Right renal cortex interstitium (tissue), 3 donors: ENCODE measurements at places on chromosomes 11 and 22.

GRCh38 chr11:130886704-130887103, 29.6 kb downstream of the SNX19 start:
- DNase-seq: no peak

GRCh38 chr11:74896311-74896710, 52.6 kb downstream of the XRRA1 start:
- no peak for DNase-seq

- DNase-seq: no peak
These were observed 53.9 kb upstream of the PHOX2A start for GRCh38 chr11:72297828-72298227.

DNA sequence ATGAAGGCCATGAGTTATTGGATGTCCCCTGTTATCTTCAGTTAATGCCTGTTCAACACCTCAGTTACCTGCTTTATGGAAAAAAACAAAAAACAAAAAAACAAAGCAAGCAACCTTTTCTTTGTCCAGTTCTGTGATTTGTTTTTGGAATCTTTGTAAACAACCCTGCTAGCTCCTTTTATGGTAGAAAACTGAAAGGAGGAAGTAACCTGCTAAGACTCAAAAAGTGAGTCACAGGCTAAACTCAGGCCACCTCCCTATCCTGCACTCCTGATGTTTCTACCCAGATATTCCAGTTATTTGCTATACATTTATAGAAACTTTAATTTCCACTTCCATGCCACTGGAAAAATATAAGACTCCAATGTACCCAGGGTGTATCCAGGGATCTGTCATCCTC, 20.6 kb upstream of the TLCD5 start:
- DNase-seq: no peak

- DNase-seq: no peak
These were observed 689 bp downstream of the VSIG2 start for GRCh38 chr11:124751391-124751740.

GRCh38 chr11:72321381-72321996, 77.5 kb upstream of the PHOX2A start:
- DNase-seq: no peak

- no peak for DNase-seq
These were observed 68.8 kb upstream of the SCUBE2 start for GRCh38 chr11:9160166-9160565.

GRCh38 chr11:34327804-34328631, 29.8 kb downstream of the ABTB2 start:
- no peak for DNase-seq

GRCh38 chr11:43954241-43954640, 11.8 kb downstream of the C11orf96 start:
- DNase-seq: no peak

GRCh38 chr11:46321757-46322156, 25.5 kb upstream of the DGKZ start:
- DNase-seq: no peak

DNA sequence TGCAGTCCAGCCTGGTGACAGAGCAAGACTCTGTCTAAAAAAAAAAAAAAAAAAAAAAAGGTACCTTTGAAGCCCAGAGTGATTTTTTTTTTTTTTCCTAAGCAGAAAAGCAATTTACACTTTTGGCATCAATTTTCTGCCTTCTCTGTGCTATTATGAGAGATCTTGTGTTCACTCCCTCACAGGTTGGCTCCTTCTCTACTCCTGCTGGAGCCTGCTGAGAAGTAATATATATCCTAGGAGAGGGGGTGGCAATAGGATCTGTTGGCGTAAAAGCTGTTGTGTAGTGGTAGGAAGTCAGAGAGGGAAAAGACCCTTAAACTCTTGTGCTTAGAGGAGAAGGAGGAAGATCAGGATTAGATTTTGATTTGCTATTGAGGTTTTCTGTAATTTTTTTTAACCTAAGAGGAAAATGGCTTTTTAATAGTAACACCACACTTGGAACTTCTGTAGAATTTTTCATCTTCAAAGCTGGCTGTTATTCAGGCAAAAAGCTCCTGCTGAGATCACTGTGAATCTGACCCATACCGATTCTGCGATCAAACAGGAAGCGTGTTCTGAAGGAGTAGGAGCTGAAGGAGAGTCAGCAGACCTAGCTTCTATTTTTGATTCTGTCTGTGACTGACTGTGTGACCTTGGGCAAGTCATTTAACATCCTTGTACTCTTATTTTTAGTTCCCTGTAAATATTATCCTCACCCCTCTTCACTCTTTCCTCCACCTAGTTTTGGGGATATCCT, 77.7 kb downstream of the TRIM44 start:
- no peak for DNase-seq

DNA sequence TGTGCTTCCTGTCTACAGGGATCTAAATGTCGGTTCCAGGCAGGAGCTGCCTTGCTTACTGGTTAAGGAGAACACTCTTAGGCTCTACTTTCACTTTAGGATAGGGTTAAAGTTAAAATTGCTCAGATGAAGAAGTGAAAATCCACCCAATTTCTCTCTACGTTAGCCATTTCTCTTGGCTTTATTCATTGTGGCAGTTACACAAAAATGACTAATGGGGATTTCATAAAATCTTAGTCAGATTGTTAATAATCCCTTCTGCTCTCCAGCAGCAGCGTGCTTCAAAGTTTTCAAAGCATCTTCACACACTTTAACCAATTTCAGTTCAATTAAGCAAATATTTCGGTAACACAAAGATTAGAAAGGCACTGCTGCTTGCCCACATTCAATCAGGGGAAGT, 58.4 kb upstream of the RCN1 start:
- no peak for DNase-seq

DNA sequence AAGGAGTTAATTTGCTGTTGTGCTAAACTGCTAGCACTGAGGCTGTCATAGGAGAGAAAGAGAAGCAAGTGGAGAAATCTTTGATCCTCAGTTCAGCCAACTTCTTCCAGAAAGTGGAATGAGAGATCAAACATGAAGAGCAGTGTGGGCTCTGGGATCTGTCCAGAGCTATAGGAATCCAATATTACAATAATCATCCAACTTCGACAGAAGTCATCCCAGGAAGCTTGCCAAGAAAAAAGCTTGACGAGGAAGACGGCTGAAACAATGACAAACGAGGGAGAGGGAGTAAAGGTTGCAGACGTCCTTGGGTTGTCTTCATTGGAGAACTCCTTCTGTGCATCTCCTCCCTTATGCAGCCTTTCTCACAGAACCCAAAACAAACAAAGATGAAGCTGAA, 496.2 kb downstream of the INSC start:
- DNase-seq: no peak

DNA sequence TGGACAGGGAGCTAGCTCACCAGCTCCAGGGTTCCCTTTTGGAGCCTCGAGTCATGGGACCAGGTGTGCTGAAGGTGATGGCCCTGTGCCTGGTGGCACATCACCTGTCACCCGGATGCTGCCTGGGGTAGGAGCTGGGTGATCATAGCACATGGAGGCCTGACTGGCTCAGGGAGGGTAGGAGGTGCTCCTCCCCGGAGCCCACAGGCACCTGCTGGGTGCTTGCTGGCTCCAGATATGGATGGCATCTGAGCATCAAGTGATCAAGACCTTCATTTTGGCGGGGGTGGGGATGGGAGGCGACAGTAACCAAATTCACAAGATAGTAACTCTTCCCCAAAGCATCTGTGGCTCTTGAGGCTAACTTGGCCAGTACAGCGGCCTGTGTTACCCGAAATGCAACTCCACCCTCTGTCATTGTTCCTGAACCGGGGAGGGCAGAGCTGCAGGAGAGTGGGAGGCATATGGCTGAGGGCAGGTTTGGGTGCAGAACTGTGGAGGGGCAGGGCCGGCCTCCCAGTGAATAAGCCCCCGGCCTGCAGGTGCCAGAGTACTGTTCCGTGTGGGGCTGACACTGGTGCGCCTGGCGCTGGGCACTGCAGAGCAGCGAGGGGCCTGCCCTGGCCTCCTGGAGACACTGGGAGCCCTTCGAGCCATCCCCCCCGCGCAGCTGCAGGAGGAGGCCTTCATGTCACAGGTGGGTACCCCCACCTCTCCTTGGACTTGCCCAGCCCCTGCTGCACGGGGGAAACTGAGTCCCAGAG, 4.7 kb downstream of the TBC1D10C start:
- DNase-seq: no peak

GRCh38 chr22:27084130-27084529, 426.7 kb downstream of the MIAT start:
- no peak for DNase-seq

- no peak for DNase-seq
These were observed 136.8 kb downstream of the KIF18A start for GRCh38 chr11:27971171-27971570.

- no peak for DNase-seq
These were observed 21.4 kb downstream of the CD44 start for GRCh38 chr11:35160246-35160824.

DNA sequence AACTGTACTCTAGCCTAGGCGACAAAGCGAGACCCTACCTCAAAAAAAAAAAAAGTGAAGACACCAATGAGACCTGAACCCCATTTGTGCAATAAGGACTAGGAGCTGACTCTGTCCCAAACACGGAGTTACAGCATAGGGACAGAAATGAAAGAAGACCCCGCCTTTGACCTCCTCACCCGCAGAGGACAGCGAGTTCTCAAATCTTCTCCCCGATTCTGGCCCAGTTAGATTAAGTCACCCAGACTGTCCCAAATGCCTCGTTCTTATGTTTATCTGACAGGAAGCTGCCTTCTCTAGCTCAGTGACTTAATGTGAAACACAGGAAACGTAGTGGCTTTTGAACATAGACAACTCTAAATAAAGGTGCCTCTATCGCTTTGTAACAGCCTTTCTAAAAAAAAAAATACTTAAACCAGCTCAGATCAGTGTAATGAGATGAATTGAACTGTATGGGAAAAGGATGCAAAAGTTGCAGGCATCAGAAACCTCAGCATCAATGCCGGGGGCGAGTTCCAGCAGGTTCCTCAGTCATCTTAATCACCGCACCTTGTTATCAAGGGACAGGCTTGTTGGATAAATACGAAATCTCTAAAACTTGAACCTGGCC, 10.6 kb downstream of the MYH9 start:
- DNase-seq: no peak

GRCh38 chr11:18608376-18608775, 8.8 kb downstream of the MISFA start:
- no peak for DNase-seq

DNA sequence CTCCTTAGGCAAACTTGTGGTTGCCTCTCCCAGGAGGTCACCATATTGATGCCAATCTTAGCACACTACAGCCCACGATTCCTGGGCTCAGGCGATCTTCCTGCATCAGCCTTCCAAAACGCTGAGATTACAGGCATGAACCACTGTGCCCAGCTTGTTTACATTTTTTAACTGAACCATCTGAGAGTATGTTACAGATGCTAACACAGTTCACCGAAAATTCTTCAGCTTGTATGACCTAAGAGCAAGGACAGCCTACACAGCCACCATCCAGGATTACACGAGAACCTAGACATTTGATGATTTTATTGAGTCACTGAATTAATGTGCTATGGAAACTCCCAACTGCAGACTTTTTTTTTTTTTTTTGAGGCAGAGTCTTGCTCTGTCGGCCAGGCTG, 5.8 kb upstream of the LGALS1 start:
- DNase-seq: no peak

GRCh38 chr22:50010676-50011446, 1.7 kb downstream of the IL17REL start:
- DNase-seq: no peak

GRCh38 chr11:20034941-20035340, 125.3 kb downstream of the DBX1 start:
- DNase-seq: no peak

DNA sequence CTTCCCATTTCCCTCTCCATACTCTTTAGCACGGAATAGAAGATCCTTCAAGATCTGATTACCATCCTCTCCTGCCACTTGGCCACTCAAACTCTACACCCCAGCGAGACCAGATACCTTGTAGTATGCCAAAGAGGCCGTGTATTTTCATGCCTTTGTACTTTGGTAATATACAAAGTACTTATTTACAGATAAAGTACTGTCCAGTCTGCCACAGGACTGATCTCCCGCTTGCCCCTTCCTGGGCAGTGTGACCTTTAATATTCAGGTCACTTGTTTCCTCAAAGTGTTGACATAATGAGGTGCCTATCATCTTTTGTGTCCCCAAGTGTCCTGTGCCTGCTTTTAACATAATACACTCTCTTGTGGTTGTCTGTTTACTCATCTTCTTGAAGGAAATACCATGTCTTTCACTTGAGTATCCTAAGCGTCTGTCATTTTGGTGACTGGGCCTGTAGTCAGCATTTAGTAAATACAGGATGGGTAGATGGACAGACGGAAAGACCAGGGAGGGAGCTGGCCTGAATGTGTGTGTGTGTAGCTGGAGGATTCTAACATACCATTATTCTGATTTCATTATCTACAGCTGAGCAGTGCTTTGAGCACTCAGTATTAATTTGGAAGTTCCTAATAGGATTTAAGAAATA, 137.4 kb downstream of the NAV2 start:
- no peak for DNase-seq

DNA sequence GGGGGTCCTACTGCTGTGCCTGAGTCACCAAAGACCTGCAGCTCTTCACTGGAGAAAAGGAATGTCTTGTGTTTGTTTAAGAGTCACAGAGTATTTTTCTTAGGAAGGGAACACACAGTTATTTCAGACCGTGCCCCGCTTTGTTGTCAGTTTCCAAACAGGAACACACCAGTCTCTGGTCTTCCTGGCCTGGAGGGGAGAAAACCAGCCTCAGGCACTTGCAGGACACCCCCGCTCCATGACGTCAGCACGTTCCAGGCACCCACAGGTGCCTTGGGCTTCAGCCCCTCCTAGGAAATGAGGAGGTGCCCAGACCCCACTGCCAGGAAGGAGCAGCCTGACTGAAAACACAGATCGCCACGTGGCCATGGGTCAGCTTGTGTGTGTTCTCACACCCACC, 5.4 kb downstream of the DEAF1 start:
- DNase-seq: no peak

- peak; percentile 59 for DNase-seq
These were observed 118.5 kb downstream of the APOL5 start for GRCh38 chr22:35835998-35836691.

DNA sequence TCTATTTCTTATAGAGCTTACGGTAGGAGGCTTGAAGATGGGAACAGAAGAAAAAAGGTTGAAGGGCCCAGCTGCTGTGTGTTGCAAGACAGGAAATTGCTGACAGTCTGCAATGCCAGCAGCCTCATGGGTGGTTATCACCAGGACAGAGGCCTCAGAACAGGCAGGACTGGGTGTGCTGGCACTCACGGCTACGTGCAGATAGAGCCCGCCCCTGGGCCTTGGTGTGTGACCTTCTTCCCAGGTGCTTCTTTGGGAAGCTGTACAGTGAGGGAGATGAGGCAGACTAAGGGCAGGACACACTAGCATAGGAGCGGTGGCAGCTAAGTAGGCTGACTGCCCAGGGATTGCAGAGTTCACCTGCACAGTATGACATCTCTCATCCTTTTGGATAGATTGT, 12.6 kb downstream of the PRAME start:
- DNase-seq: no peak
